ENCODE measurements at places on chromosomes 6 and 20. TPM values are rescaled to one million over a fixed set of nuclear protein-coding genes. Genes with fewer than 3 reads are reported as not detected.

DNA sequence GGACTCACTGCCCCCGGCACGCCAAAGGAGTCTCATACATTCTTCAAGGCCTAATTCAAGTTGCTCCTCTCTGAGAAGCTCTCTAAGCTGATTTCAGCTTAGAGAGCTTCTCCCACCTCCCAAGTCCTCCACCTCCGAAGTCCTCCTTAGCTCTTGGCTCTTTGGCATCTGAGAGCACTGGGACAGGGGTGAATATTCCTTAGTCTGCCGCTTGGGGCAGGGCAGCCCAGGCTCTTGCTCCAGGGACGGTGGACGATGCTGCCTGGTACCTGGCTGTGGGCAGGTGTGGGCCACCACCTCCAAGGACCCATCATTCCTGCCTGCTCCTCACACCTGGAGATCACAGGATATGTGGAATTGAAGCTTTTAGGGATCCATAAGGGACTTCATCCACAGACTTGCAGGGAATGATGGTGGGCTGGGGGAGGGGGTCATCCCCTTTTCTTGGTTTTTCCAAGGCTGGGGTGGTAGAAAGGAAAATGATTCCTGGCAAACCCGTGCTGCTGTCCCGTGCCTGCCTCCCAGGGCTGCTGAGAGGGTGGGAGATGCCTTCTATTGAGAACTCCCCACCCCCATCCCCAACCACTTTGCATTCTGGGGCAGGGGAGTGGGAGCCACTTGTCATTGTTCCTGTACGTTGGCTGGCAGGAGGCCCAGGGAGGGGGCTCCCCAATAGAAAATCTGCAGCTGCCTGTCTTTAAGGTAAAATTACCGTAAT, 57.4 kb downstream of the ARHGAP40 start:
- DNase-seq = peak; percentile 78

DNA sequence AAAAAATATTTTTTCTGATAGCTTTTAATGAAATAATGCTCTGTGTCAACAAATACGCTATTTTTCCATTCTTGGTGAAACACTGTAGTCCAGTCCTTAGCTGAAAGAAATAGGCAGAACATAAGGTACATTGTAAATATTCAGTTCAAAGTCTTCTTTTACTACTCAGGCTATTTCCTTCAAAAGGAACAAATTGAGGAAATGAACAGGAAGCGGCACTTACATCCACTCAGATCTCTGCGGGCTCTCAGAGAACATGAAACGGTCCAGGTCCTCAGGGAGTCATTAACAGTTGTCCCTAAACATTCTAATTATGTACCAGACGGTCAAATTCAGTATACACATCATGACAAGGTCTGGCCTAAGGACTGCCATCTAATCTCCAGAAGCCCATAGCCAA, 212.6 kb downstream of the KIF16B start:
- DNase-seq = no peak

The TCP11 gene
- not detected for total RNA-seq

- no peak for DNase-seq
These were observed 64.3 kb downstream of the ADTRP start for GRCh38 chr6:11714116-11714797.

- DNase-seq = no peak
These were observed 229.7 kb upstream of the HTR1E start for GRCh38 chr6:86707545-86708120.

DNA sequence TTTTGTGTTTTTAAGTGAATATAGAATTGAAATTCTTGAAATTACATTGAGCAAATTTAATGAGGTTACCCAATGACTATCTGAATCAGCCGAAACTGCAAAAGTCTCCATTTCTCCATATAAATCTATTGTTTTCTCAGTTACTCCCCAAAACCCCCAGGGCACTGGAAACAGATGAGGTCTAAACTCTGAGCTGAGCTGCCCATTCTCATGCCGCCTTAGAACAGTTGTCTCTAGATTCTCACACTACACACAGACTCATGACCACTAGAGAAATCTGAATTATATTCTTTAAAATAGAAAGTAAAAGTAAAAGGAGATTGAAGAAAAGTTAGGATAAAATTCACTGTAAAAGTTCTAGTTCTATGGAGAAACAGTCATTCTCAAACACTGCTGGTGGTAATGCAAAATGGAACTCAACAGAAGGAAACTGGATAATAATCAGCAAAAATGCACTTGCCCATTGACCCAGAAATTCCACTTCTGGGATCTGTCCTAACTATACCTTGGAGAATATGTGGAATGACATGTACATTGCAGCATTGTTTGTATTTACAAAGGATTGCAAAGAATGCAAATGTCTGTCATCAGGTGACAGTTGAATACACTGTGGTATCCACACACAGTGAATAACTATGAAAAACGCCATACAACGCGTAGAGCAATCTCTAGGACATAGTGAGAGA, 125.5 kb downstream of the IPCEF1 start:
- DNase-seq = no peak

GRCh38 chr20:50101281-50101680, 11.7 kb downstream of the UBE2V1 start:
- DNase-seq = no peak

GRCh38 chr6:49855221-49855620, 11.1 kb downstream of the CRISP1 start:
- no peak for DNase-seq
